Amniotic stem cell (primary cell): ENCODE measurements at places on chromosomes 2 and 18.

GRCh38 chr18:3814816-3815215 is 364.8 kb downstream of the TGIF1 start:
- DNase-seq = no peak

- DNase-seq = no peak
Observed at GRCh38 chr2:70757966-70758365, 10.0 kb downstream of the ADD2 start.

- no peak for DNase-seq
Observed at GRCh38 chr2:42928692-42929545, 136.5 kb upstream of the HAAO start.

DNA sequence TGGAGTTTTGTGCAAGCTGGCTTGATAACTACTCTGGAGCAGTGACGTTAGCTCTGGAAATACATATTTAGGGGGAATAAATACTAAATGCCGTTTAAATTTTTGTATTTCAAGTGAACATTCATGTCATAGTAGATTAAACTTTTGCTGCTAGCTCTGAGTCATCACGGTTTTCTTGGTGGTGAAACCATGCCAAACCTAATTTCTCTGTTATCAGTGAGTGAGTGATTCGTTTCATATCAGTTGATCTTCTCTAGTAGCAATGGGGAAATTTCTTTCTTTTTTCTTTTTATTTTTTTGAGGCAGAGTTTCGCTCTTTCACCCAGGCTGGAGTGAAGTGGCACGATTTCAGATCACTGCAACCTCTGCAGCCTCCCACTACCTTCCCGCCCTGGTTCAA is 211.1 kb downstream of the PTPRM start:
- DNase-seq = no peak

GRCh38 chr2:42752314-42752713 is 11.6 kb downstream of the OXER1 start:
- no peak for DNase-seq

- no peak for DNase-seq
Observed at GRCh38 chr2:138949517-138949916, 169.3 kb upstream of the NXPH2 start.

GRCh38 chr2:57190007-57190406 is 856.6 kb upstream of the VRK2 start:
- DNase-seq = no peak

- no peak for DNase-seq
Observed at GRCh38 chr2:171132086-171132485, 28.6 kb downstream of the TLK1 start.

DNA sequence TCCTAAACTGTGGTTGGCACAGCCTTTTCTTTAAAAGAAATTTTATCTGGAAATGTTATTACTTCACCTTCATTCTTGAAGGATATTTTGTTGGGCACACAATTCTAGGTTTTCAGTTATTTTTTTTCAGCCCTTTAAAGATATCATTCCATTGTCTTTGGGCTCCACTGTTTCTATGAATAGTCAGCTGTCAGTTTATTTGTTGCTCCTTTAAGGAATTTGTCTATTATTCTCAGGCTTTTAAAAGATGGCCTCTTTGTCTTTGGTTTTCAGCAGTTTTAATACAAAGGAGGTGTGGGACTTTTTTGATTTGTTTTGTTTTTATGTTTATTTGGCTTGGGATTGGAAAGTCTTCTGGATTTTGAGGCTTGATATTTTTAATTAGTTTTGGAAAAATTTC is 61.8 kb downstream of the VAPA start:
- DNase-seq = no peak

DNA sequence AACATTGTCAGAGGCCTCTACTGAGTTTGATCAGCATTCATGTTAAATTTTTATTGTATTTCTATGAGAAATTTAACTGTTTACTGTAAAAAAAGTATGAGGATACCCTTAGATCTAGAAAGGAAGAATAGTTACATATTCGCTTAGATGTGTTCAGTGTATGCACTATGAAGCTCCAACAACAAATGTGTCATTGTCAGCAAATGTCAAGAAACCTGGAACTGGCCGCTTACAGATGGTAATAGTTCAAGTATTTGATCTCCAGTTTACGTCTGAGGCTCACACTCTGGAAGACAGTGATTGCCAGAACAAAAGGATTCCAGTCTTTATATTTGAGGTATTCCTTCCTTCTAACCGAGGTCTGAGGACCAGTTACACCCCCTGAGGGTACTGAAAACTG is 921.2 kb upstream of the LRRTM1 start:
- no peak for DNase-seq

- DNase-seq = no peak
Observed at GRCh38 chr2:21194147-21194546, 70.4 kb downstream of the TDRD15 start.

- DNase-seq = peak; percentile 32
Observed at GRCh38 chr2:233700028-233700635, 7.4 kb downstream of the UGT1A6 start.

GRCh38 chr2:175872005-175872348 is 130.1 kb downstream of the LNPK start:
- no peak for DNase-seq

GRCh38 chr2:209383212-209383611 is 40.6 kb upstream of the MAP2 start:
- DNase-seq = no peak

DNA sequence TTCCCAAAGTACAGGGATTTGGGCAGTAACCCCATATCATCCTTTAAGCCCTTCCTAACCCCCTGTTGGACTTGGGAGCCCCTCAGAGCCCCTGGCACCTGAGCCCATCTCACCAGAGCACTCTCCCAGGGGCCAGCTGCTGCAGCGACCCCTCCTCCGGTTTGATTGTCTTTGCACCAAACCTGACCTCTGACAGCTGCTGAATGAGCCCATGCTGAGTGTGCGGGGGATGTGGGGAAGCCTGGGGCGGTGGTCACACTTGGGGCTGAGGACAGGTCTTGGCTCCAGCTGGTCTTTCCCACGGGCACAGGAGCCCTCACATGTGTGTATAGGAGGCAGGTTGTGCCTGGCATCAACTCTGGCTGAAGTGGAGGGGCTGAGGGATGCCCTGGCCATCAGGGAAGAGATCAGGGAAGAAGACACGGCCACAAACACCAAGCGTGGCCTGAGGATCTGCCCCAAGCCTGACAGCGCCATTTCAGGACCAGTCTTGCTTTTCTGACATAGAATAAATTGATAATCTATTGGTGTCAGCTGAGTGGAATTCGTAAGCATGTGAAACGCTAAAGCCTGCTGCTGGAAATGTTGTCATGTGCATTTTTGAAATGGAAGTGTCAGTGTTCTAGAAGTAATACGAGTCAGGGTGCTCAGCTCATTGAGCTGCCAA is 102.4 kb downstream of the ACKR3 start:
- no peak for DNase-seq

DNA sequence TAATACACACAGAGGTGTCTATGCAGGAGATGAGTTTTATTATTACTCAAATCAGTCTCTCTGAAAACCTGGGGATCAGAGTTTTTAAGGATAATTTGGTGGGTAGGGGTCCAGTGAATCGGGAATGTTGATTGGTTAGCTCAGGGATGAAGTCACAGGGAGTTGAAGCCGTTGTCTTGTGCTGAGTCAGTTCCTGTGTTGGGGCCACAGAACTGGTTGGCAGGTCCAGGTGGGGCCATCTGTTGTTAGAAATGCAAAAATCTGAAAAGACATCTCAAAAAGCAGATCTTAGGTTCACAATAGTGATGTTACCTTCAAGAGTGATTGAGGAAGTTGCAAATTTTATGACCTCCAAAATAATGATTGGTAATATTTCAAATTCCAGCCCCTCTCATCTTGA is 86.9 kb downstream of the VSNL1 start:
- no peak for DNase-seq

- DNase-seq = peak; percentile 33
Observed at GRCh38 chr18:46199515-46200147, 95.4 kb downstream of the HAUS1 start.

GRCh38 chr2:222532315-222532714 is 108.0 kb downstream of the SGPP2 start:
- DNase-seq = no peak

GRCh38 chr18:12304351-12305210 is 3.5 kb upstream of the TUBB6 start:
- DNase-seq = no peak

- no peak for DNase-seq
Observed at GRCh38 chr2:217863883-217864282, 138.9 kb downstream of the TNS1 start.

DNA sequence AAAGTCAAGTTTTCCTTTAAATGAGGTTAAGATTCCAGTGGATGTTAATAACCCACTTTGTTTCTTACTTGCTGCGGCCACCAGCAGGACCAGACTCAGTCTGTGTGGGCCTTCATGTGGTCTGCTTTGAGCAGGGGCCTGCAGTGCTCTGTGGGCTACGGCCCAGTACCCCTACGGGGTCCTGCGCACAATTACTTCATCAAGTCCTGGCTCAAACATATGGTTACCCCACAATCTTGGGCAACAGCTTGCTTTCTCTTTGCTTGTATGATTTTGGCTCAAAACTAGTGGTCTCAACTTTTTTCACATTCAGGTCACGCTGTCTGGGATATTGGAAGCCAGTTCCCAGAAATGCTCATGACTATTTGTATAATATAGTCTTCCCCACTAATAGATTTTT is 64.2 kb downstream of the PTPN2 start:
- no peak for DNase-seq

GRCh38 chr2:39135690-39136259 is 14.9 kb upstream of the SOS1 start:
- DNase-seq = no peak

DNA sequence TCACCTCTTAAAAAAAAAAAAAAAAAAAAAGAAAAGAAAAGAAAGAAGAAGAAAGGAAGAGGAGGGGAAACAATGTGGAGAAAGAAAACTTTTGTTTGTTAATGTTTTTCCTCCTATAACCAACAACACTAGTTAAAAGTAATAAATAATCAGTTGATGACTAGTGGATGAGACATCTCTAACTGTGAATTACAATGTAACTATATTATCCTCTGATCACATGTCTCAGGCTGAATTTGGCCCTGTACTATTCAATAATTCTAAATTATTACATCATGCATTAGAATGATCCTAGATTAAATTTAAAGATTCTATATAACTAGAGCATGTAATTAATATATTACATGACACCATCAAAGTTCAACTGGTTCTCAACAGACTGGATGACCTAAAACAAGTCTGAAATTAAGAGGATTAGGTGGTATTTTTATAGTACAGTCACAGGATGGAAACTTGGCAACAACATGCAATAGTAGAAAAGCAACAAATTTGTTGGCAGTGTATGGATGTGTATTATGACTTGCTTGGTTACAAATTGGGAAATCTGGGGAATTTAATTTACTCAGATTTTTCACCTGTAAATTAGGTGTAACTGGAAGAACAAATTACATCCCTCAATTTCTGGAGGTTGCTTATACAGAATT is 269.3 kb upstream of the SETBP1 start:
- DNase-seq = no peak

DNA sequence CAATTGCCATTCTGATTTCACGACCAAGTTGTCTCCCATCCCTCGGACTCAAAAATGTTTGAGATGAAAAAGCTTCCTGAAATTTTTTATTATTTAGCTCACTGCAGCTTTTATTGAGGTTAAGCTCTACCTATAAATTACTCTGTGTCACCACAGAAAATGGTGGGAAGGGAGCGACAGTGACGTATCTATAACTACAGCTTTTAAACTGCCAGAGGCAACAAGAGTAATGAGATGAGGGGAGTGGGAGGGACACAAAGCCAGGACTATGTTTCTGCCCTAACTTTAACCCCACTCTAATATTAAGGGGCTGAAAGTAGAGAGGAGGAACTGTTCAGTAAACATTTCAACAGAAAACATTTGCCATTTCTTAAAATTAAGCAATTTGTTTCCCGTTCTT is 37.4 kb downstream of the SMAD2 start:
- DNase-seq = no peak

- no peak for DNase-seq
Observed at GRCh38 chr2:88660622-88661021, 30.9 kb upstream of the RPIA start.

GRCh38 chr2:61471905-61472805 is 1.3 kb upstream of the USP34 start:
- no peak for DNase-seq

GRCh38 chr2:26583381-26583911 is 57.7 kb downstream of the CIB4 start:
- DNase-seq = no peak

GRCh38 chr2:176496761-176497160 is 227.5 kb downstream of the MTX2 start:
- no peak for DNase-seq

DNA sequence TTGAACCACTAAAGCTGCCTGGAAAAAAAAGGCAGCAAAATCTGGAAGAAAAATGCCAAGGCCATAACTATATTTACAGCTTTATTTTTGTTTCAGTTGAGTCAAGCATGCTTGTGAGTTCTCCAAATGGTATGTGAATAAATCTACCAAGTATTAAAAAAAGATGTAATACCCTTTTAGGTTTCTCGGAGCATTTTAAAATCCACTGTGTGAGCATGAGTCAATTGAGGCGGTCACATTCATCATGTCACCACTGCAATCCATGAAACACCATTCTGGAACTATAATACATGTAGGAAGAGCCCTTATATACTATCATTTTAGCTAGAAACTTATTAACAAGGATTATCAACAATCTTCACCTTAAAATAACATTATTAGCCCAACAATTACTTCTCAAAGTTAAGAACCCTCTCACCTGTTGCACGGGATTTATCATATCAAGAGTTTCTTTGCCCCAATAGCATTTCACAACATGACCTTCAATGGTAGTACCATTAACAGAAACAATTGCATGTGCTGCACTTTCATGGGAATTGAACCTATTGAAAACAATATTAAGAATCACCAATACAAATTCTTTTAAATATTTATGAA is 24.2 kb upstream of the C2orf42 start:
- DNase-seq = peak; percentile 61

- DNase-seq = no peak
Observed at GRCh38 chr2:182048621-182049020, 63.0 kb downstream of the PPP1R1C start.

- DNase-seq = peak; percentile 64
Observed at GRCh38 chr2:15591692-15592463, at the start of gene DDX1. TSS of gene DDX1 (plus strand) at chr2:15591868. CDS start at chr2:15591934, 66 bp downstream.

DNA sequence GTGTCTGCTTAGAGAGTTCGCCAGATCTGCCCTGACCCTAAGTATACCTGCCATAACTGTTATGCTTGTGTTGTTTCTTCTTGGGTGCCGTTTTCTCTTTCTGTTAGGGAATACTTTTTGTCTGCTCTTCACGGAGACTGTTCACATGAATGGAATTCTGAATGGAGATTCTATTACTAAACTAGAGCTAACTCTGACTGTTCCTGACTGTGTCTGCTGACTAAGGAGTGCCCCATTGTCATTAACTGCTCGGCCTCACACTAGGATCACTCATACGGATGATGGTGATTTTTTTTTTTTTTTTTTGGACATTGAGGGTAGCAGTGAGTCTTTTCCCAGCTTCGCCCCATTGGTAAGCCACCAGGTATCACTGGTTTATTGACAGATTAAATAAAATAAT is 104.8 kb upstream of the SLC8A1 start:
- DNase-seq = no peak

- no peak for DNase-seq
Observed at GRCh38 chr18:32998921-32999320, 226.1 kb upstream of the KLHL14 start.

GRCh38 chr2:68594674-68595492 is 48.5 kb upstream of the PROKR1 start:
- DNase-seq = no peak
